ENCODE measurements at places on chromosomes 12 and 14. TPM values are rescaled to one million over a fixed set of nuclear protein-coding genes. Genes with fewer than 3 reads are reported as not detected.

- H3K36me3 ChIP-seq = no peaks in the 10 kb centered on the region
- H3K4me3 ChIP-seq = no peak overlapping the region
Measured at GRCh38 chr12:53752621-53753020, 842 bp upstream of the CISTR start.

DNA sequence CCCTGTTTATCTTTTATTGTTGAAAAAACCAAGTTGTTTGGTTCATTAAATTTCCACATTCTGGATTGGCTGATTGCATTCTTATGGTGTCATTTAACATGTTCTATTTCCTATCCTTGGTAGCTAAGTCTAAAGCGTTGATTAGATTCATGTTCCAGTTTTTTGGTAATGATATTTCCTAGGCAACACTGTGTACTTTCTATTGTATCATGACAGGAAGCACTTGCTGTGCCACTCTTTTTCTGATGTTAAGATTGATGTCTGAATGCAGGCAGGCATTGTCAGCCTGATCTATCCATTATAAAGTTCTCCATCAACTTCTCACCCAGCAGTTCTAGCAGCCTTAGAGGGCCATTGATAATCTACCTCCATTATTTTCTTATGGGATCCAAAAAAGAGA, 91.1 kb upstream of the ARID2 start:
- no peaks in the 10 kb centered on the region for H3K36me3 ChIP-seq
- H3K4me3 ChIP-seq = no peak overlapping the region
- H3K27me3 ChIP-seq = no peaks in the 10 kb centered on the region
- DNase-seq = no peak
- no peaks in the 10 kb centered on the region for H3K4me1 ChIP-seq

- no peaks in the 10 kb centered on the region for H3K4me1 ChIP-seq
- H3K4me3 ChIP-seq = no peak overlapping the region
- no peak for DNase-seq
- H3K36me3 ChIP-seq = no peaks in the 10 kb centered on the region
- no peaks in the 10 kb centered on the region for H3K27me3 ChIP-seq
Measured at GRCh38 chr14:71629765-71630492, 302.3 kb upstream of the RGS6 start.

DNA sequence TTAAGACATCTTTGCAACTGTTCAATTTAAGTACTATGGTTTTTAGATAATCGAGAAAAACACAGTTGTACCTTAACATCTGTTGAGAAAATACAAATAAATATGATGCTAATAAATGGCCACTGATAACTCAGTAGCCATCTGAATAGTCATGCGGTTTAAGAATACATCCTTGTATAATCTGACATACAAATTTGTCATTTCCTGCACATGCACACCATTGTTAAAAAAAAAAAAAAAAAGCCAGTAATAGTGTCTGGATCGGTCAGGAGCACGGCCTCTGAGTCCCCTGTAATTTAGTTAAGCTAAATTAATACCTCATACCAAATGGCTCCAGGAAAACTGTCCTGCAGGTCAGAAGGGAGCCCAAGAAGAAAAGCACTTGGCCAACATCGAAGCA, 16.8 kb downstream of the RFC5 start:
- DNase-seq = no peak
- no peak overlapping the region for H3K27ac ChIP-seq
- H3K4me1 ChIP-seq = no peaks in the 10 kb centered on the region
- H3K27me3 ChIP-seq = no peaks in the 10 kb centered on the region
- no peak overlapping the region for H3K4me3 ChIP-seq
- no peaks in the 10 kb centered on the region for H3K36me3 ChIP-seq

- H3K36me3 ChIP-seq = no peaks in the 10 kb centered on the region
- peak overlapping the region; percentile 28 for H3K27ac ChIP-seq
- no peaks in the 10 kb centered on the region for H3K27me3 ChIP-seq
Measured at GRCh38 chr14:56129933-56130332, 11.7 kb downstream of the PELI2 start.

The CNPY2 gene
- total RNA-seq = 152 TPM

DNA sequence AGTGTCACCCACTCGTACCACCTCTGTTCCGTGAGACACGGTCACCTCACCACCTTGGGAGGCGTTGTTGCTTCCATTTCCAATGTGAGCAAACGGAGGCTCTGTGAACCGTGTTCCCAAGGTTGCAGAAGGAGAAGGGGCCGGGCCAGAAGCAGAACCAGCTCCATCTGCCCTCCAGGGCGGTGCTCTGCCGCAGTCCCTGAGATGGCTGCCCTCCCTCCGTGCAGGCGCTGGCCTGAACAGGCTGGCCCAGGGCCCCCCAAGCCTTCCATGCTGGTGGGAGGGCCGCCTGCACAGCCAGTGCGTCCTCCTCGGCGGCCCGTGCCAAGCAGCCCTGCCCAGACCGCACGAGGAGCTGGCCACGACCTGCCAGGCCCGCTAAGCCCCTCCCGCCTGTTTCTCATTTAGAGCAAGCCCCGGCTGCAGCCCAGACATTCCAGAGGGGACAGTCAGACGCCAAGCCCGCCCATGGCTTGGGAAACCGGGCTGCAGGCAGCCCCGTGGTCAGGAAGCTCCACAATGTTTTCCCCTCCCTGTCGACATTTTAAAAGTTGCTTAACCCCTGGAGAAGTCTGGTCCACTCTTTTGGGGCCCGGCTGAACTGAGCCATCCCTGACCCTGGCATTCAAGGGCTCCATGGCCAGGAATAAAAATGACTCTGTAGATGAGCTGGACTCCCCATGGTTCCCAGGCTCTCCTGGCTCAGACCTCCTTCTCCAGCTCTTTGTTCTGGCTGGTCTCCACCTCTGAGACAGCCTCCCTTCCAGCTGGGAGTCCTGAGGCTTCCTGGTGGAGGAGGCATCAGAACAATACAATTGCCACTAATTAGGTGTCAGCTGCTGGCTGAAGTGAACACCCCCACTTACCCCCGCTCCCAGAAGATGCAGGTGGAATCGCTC, 236.0 kb downstream of the BCL11B start:
- H3K36me3 ChIP-seq = no peaks in the 10 kb centered on the region
- peaks cover 27% of the 10 kb centered on the region for H3K4me1 ChIP-seq
- H3K27me3 ChIP-seq = no peaks in the 10 kb centered on the region
- peak; percentile 92 for DNase-seq
- peak overlapping the region; percentile 34 for H3K4me3 ChIP-seq
- peak overlapping the region; percentile 77 for H3K27ac ChIP-seq

DNA sequence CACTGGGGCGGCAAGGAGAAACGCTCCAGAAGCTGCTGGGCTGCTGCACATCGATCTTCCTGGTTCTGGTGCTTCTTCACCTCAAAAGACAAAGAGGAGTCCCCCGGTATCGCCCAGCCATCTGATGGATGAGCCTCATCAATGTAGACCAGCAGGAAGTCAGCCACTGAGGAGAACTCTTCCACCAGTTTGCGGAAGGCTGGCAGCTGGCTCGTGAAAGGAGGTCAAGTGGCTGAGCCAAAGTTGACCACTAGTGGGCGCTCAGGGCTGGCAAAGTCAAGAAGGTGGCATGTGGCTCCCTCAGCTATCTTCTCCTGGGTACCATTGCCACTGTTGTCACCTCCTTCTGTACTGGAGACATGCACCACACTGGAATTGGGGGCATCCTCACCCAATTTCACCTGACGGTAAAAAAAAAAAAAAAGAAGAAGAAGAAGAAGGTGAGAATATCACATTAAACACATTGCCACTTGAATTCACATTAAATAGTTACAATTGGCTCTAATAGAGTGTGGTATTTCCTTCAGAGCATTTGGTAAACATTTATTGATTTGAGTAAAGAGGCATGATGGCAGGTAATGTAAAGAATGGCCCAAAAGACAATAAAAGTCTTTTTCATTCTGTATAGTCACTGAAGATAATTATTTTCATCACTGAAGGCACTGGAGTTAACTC, 8.3 kb downstream of the DIO2 start:
- no peaks in the 10 kb centered on the region for H3K36me3 ChIP-seq
- no peaks in the 10 kb centered on the region for H3K4me1 ChIP-seq
- no peak for DNase-seq
- H3K4me3 ChIP-seq = no peak overlapping the region
- no peaks in the 10 kb centered on the region for H3K27me3 ChIP-seq

DNA sequence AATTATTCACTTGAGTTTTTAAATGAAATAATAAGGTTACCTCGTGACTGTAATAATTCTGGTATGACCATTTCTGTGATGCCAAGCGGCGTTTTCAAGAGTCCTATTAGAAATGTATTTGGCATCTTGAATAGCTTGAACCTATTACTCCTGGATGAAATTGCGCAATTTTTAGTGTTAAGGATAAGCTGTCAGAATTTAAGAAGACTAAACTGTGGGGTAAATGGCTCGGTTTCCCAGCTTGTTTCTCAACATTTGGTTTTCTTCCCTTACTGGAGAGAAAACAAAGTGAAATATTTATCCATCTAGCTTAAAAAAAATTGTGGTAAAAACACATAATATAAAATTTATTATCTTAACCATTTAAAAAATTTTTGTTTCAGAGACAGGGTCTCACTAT, 26.8 kb downstream of the PCNX1 start:
- no peak overlapping the region for H3K4me3 ChIP-seq
- no peak for DNase-seq
- H3K27me3 ChIP-seq = no peaks in the 10 kb centered on the region
- no peaks in the 10 kb centered on the region for H3K36me3 ChIP-seq
- peak overlapping the region; percentile 71 for H3K27ac ChIP-seq

The CCDC91 gene
- total RNA-seq = 18.5 TPM

DNA sequence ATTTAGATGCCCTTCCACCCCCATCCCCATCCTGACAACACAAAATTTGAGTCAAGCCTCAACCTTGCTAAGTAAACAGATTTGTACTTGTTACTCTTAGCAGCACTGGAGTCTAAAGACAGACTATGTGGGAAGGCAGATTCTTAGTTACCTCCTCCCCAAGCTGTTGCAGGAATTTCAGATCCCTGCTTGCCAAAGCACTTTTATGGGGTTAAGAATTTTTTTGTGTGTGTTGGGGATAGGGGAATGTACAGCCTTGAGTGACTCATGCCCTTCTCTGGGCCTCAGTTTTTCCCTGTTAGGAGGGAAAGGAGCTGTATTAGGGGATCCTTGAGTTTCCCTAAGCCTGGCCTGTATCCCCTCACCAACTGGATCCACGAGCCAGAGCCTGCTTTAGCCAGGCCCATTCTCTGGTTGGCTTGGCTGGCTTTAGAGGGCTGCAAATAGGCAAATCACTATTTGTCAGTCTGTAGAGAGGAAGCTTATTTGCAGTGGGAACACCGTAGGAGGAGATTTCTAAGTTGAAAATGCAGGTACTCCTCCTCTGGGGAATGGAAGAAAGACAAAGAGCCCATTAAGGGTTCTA, 27.7 kb upstream of the RNU6-8 start:
- no peak overlapping the region for H3K4me3 ChIP-seq
- DNase-seq = no peak
- no peaks in the 10 kb centered on the region for H3K27me3 ChIP-seq
- H3K4me1 ChIP-seq = peaks cover 4% of the 10 kb centered on the region
- no peaks in the 10 kb centered on the region for H3K36me3 ChIP-seq
- H3K27ac ChIP-seq = no peak overlapping the region

- H3K27ac ChIP-seq = no peak overlapping the region
- H3K4me1 ChIP-seq = no peaks in the 10 kb centered on the region
- no peaks in the 10 kb centered on the region for H3K27me3 ChIP-seq
- DNase-seq = no peak
Measured at GRCh38 chr14:91021115-91021514, 39.3 kb downstream of the RPS6KA5 start.

- no peaks in the 10 kb centered on the region for H3K27me3 ChIP-seq
- peak overlapping the region; percentile 95 for H3K4me3 ChIP-seq
- H3K4me1 ChIP-seq = peaks cover 42% of the 10 kb centered on the region
- no peak for DNase-seq
- peak overlapping the region; percentile 91 for H3K27ac ChIP-seq
Measured at GRCh38 chr12:76085520-76085868, 1.0 kb upstream of the NAP1L1 start.

GRCh38 chr12:109074866-109075265, 18.4 kb downstream of the ALKBH2 start:
- no peak for DNase-seq

- H3K27me3 ChIP-seq = no peaks in the 10 kb centered on the region
- DNase-seq = no peak
- H3K4me1 ChIP-seq = no peaks in the 10 kb centered on the region
Measured at GRCh38 chr12:107415834-107416233, 269.8 kb upstream of the PWP1 start.

DNA sequence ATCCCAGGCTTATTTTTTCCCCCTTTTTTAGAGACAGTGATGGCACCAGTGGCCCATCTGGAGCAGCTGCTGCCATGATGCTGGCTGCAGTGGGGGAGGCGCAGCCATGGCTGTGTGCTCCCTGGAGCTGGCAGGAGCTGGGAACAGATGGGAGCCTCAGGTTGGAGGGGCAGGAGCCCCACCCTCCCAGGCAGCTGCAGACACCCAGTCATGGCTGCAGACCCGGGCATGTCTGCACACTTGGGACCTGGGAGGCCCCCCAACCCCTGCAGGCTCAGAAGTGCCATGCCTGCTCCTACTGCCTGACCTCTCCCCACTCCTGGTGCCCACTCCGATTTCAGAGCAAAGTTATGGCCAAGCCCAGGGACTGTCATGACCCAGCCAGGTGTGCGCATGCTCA, 25.1 kb downstream of the CDKL1 start:
- no peak for DNase-seq
- H3K4me1 ChIP-seq = no peaks in the 10 kb centered on the region
- H3K4me3 ChIP-seq = no peak overlapping the region
- no peaks in the 10 kb centered on the region for H3K36me3 ChIP-seq

- DNase-seq = no peak
- H3K27me3 ChIP-seq = no peaks in the 10 kb centered on the region
- peaks cover 29% of the 10 kb centered on the region for H3K36me3 ChIP-seq
- H3K27ac ChIP-seq = no peak overlapping the region
Measured at GRCh38 chr12:111361073-111361716, 7.7 kb downstream of the PHETA1 start.

The REM2 gene
- total RNA-seq = 0.29 TPM

DNA sequence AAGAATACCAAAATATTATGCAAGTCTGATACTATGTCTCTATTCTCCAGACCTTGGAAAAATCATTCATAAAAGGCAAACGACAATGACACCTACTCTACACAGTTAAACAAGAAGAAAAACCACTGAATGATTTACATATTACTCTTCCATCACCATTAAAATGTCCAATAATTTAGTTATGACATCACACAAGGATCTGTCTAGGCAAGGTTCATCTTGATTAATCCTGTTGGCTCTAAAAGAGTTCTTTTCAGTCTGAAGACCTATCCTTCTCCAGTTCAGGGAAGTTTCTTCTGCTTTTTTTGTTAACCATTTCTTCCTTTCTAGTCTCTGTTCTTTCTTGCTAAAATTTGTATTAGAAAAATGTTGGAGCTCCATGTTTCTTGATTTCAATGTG, 64.0 kb downstream of the OSBPL8 start:
- no peak overlapping the region for H3K4me3 ChIP-seq
- no peaks in the 10 kb centered on the region for H3K27me3 ChIP-seq
- no peak for DNase-seq
- H3K36me3 ChIP-seq = peaks cover 4% of the 10 kb centered on the region

The CD163L1 gene
- total RNA-seq = 5.6 TPM

- no peaks in the 10 kb centered on the region for H3K36me3 ChIP-seq
- no peaks in the 10 kb centered on the region for H3K4me1 ChIP-seq
- no peaks in the 10 kb centered on the region for H3K27me3 ChIP-seq
- DNase-seq = no peak
- no peak overlapping the region for H3K4me3 ChIP-seq
Measured at GRCh38 chr14:77241955-77242354, 29.1 kb downstream of the NGB start.

GRCh38 chr14:61469781-61470180, 148.4 kb downstream of the PRKCH start:
- no peaks in the 10 kb centered on the region for H3K36me3 ChIP-seq
- no peak for DNase-seq
- H3K4me3 ChIP-seq = no peak overlapping the region
- H3K27me3 ChIP-seq = no peaks in the 10 kb centered on the region
